SK-N-MC (cell line): ENCODE measurements at places on chromosomes 12 and 14.

GRCh38 chr12:46402941-46403718 lies 30.6 kb upstream of the SLC38A2 start:
- DNase-seq = no peak

- no peak for DNase-seq
Observed at GRCh38 chr14:49892301-49892635, 614 bp upstream of the ARF6 start.

- DNase-seq = no peak
Observed at GRCh38 chr12:123038966-123039365, 58.5 kb downstream of the ARL6IP4 start.

DNA sequence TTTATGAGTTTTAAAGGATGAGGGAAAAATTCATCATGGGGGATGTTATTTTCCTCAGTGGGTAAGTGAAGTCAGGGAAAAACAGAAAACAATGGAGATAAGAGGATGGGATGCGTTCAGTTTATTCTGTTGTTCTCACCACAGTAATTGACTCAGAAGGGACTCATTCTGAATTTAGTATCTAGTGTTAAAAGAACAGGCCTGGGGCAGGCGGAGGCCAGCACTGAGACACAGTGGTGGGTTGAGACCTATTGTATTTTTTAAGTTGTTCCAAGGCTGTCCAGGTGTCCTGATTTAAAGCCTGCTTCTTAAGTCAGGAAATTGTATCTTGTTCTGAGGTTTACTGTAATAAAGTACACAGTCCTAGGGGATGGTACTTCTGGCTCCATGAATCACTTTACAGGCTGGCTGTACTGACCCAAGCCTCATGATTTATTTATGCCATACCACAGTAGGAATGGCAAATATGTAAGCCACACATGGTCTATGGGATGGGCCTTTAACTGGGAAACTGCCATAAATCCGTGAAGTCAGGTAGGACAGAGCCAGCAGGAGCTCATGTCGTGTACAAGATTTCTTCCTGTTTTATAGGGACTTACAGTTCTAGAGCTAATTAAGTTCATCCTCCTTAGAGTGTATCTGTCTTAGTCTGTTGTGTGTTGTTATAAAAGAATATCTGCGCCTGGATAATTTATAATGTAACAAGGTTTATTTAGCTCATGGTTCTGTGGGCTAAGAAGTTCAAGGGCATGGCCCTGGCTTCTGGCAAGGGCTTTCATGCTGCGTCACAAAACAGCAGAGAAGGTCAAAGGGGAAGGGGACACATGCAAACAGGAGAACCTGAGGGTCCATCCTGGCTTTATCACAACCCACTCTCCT lies 244.1 kb downstream of the FBXL14 start:
- DNase-seq = no peak

- no peak for DNase-seq
Observed at GRCh38 chr12:68332728-68333630, 817 bp upstream of the MDM1 start.
